ENCODE measurements at places on chromosomes 7 and 10. TPM values are rescaled to one million over a fixed set of nuclear protein-coding genes. Genes with fewer than 3 reads are reported as not detected.

Gene EPO
- 0.95 TPM for total RNA-seq

Gene NUTM2E
- 0.28 TPM for total RNA-seq

DNA sequence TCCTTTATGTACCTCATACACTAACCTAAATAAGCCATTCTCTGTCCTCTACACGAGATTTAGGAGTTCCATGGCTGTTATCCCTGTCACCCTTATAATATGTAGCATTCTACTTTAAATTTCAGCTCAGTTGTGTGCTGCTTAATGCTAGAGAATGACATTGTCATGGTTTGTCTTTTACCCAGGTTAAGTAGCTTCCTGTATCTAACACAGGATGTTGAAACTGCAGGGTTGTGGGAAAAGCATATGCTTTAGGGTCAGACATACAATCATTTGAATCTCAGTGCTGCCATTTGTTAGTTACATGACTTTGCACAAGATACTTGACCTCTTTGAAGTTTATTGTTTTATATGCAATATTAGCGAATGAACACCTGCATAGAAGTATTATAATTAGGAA is 235.1 kb upstream of the CACNA2D1 start:
- no peaks in the 10 kb centered on the region for H3K27me3 ChIP-seq
- no peak overlapping the region for H3K27ac ChIP-seq
- no peaks in the 10 kb centered on the region for H3K36me3 ChIP-seq
- H3K4me1 ChIP-seq: peaks cover 4% of the 10 kb centered on the region
- H3K4me3 ChIP-seq: no peak overlapping the region
- DNase-seq: no peak

- H3K4me3 ChIP-seq: no peak overlapping the region
- DNase-seq: no peak
- H3K27me3 ChIP-seq: no peaks in the 10 kb centered on the region
- no peaks in the 10 kb centered on the region for H3K36me3 ChIP-seq
Observed at GRCh38 chr10:62581351-62581750, 207.2 kb downstream of the ZNF365 start.

Measured in H1 (cell line).